ENCODE measurements at places on chromosomes 1 and 21. TPM values are rescaled to one million over a fixed set of nuclear protein-coding genes. Genes with fewer than 3 reads are reported as not detected.

NOS1AP gene
- 5.5 TPM for total RNA-seq

GRCh38 chr1:30303387-30303786, 420.0 kb downstream of the MATN1 start:
- DNase-seq: no peak

GRCh38 chr1:25503551-25504426, 39.6 kb upstream of the LDLRAP1 start:
- no peak for DNase-seq

DNA sequence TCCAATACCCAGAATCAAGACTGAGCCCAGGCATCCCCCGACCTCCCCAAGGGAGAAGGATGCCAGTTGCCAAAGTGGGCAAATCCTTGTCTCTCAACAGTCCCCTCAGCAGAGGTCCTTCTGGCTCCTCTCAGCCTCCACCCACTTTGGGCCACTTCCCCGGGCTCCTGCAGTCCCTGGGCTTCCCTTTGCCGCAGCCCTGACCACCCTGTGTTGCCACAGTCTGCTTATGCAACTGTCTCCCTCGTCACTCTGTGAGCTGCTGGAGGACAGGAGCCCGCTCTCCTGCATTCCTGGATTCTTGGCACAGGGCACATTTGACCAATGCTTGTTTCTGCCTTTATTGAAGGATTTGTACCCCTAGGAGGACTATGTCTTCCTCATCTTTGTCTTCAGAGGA, 2.9 kb upstream of the LRP8 start:
- DNase-seq: no peak

- DNase-seq: no peak
Measured at GRCh38 chr21:20875742-20876141, 122.5 kb upstream of the NCAM2 start.

HSD3B1 gene
- not detected for total RNA-seq

- no peak for DNase-seq
Measured at GRCh38 chr1:244945109-244945671, 80.8 kb upstream of the HNRNPU start.

GJA4 gene
- total RNA-seq: 3.8 TPM

- no peak for DNase-seq
Measured at GRCh38 chr1:58722414-58722813, 22.6 kb upstream of the MYSM1 start.

GRCh38 chr21:29649406-29649814, 290.4 kb downstream of the GRIK1 start:
- DNase-seq: no peak

DNA sequence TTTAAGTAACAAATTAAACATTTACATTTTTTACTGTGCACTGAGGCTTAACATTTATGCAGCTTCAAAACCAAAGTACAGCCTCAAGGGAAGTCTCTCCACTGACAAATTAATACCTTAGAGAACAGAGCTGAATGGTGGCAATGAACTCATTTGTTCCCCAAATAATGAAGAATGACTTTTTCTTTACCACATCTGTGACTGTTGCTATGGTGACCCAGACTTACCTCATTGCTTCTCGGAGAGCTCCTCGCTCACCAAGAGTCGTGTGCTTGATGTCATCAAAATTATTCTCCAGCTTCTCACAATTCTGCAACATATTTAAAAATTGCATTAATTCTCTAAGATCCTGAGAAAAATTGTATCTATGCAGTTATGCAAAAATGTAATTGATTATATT, 92.9 kb downstream of the DPYD start:
- DNase-seq: no peak

GRCh38 chr1:9181176-9181906, 52.4 kb upstream of the GPR157 start:
- DNase-seq: no peak

DNA sequence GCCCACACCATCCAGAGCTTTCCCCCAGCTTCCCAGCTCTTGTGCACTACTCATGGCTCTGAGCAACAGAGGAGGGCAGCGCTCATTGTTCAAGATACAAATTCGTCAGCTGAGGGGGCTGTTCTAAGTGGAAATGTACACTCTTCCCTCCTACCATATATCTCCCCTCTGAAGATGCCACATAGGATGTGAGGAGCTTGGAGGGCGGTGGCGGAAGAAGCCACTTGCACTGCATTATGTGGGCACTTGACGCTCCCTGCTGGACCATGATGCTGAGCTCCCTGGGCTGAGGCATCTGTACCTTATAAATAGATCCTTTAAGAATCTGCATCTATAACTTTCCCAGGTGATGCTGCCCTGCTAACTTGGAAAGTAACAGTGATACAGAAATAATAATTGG, 477.6 kb upstream of the DEPDC1 start:
- DNase-seq: no peak

SERPINC1 gene
- total RNA-seq: not detected

ADAMTS1 gene
- total RNA-seq: 13.0 TPM

ZMYM1 gene
- 32.1 TPM for total RNA-seq

GRCh38 chr1:208433086-208433485, 188.9 kb upstream of the PLXNA2 start:
- no peak for DNase-seq

GRCh38 chr1:205656236-205656635, 24.1 kb downstream of the SLC45A3 start:
- no peak for DNase-seq

- DNase-seq: peak; percentile 59
Measured at GRCh38 chr1:983798-984475, 2.0 kb upstream of the PERM1 start.

DNA sequence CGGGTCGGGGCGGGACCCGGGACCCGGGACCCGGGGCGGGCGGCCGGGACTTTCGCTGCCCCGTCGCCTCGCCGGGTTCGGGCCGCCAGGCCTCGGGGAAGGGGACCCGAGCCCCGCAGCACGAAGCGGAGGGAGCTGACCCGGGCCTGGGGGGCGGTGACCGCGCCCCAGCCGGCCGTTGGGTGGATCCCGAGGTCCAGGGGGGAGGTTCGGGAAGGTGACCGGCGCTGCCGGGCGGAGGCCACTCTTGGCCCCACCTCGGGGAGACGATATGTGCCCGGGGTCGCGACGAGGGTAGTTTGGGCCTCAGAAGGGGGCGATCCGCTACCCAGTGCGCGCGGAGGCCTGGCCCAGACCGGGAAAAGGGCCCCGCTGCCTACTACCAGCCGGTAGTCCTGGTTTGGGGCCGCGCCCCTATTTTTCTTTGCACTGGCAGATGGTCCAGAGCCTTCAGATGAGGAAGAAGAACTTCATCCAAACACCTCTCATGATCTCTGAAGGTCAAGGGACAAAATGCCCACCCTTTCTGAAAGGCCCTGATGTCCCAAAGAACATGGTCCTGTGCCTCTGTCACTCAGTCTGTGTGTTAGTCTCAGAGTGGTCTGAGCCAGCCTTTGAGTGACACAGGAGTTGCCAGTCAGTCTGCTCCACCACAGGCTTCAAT, 766 bp downstream of the AGO4 start:
- DNase-seq: peak; percentile 24

GRCh38 chr1:225343618-225344017, 84.2 kb downstream of the LBR start:
- no peak for DNase-seq

DNA sequence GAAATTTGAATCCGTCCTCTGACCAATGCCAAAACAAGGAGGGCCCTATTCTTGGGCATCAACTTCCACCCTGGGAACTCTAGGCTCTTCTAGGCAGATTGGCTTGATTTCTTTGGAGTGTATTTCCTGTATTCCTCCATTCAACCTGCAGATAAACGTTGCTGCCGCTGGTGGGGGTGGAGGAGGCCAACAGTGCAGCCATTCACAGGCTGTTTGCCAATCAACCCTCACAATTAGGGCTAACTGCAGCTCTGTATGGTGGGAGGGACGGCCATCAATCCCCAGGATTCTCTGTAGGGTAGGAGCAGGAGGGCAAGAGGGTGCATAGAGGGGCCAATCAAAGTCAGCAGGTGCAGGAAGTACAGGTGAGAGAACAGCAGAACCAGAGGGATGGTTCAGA, 273.1 kb upstream of the PROX1 start:
- no peak for DNase-seq

CFHR1 gene
- total RNA-seq: not detected

DNA sequence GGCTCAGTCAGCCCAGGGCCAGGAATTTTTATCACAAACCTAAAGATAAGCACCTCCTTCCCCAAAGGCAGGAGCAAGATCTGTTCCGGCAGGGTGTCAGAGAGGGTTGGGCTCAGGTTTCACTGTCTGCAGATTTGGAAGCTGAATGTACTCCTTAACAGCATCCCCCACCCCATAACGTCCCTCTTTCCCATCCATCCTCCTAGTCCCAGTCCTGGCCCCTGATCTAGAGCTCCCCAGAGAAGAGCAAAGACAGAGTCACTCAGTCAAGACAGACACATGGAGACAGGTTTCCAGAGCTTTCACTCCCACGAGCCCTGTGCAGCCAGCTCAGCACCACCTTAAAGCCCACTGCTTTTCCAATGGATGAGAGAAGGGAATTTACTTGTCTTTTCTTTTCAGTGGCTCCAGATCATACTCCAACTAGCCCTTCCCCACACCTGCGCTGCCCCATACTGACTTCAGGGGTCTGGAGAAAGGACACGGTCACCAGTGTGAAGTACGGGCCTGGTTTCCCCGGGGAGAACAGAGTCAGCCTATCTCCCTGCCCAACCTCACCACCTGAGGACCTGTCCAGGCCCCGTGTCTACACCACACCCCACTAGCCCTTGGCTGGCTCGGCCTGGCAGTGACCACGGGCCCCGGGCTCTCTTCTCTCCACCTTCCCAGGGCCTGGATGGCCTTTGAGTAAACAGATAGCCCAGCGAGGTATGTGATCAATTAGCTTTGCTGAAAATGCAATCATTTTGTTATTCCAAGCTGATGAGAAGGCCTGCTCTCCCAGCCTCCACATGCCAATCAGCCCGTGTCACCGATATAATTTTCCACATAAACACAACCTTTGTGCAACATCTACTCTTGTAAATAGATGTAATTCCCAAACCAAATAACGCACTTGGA, 249.1 kb downstream of the FOXD2 start:
- DNase-seq: no peak

DNA sequence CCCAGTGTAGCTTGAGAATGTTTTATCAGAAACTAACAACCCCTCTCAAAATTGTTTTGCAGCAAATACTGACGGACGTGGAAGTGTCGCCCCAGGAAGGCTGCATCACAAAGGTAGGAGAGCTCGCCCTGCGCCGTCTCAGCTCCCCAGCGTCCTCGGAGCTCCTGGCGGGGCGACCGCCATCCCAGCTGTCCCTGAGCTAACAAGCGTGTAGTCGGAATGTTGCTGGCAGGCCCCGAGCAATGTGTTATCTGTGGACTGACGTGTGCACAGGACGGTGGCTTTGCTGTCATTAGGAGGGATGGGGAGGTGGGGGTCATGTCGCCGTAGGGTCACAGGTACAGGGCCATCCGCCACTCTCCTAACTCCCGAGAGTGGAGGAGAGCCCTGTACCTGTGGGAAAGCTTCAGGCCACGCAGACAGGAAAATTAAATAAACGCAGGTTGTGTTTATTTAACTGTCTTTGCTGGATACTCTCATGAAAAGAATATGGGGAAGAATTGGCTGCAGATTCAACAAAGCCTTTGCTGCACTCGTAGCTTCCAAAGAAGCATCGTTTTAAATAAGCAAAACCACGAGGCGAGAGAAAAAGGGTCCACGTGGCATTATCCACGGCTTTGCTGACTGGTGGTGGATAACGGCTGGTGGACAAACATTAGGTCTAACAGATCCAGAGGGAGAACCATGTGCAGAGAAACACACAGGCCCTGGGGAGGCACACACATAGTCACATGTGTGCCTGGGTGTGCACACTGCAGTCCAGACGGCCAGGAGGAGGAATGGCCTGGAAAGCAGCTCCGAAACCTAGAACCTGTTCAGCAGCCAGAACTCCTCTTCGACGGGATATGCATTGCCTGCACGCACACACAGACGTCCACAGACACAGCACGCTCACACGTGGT, 175.3 kb downstream of the PRDM16 start:
- DNase-seq: no peak

DNA sequence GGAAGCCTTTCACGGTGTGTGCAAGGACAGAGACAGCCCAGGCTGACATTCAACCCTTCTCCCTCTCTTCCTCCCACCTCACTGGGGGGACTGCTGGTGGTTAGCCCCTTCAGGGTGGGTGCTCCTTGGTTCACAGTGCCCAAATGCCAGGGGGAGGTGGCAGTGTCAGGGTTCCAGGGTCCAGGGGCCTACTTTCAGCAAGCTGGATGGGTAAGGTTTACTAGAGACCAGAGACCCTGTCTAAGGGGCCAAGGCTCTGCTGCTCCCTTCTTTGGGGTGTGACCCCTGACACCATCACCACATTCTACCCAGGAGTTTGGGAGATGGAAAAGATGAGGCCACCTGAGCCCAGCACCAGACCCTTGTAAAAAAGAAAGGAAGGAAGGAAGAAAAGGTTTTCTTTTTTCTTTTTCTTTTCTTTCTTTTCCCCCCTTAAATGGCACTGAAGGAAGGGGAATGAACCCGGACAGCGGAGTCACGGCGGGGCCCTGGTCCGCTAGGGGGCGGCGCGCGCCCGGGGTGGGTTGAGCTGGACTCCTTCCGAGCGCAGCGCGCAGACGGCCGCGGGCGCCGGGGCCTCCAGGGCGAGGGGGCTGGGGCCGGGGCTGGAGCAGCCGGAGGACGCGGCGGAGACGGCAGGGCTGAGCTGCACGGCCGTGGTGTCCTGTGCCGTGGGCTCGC, 18.8 kb downstream of the KNCN start:
- DNase-seq: peak; percentile 72

- DNase-seq: no peak
Measured at GRCh38 chr1:113780374-113781146, 21.3 kb upstream of the PHTF1 start.

MX2 gene
- total RNA-seq: 0.36 TPM

AGMAT gene
- total RNA-seq: 0.45 TPM

GRCh38 chr1:201728731-201729130, 100.2 kb upstream of the IPO9 start:
- DNase-seq: no peak

CASQ1 gene
- total RNA-seq: 1.3 TPM

DNA sequence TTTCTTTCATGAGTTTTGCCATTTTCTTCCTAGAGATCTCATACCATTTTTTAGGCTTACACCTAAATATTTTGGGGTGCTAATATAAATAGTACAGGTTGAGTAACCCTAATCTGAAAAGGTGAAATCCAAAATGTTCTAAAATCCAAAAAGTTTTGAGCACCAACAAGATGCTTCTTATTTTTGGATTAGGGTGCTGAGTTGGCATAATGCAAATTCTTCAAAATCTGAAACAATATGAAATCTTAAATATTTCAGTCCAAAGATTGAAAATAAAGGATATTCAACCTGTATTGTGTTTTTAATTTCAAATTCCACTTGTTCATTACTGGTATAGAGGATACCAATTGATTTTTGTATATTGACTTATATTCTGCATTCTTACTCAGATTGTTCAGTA, 51.1 kb upstream of the KCNK2 start:
- DNase-seq: no peak

Data from cerebellum (tissue), 4 donors.